ENCODE measurements at places on chromosomes 2 and 18.
A peak's percentile ranks its signal among the peaks of the same experiment; 100 is the strongest.

- DNase-seq = no peak
These were observed 151.4 kb downstream of the LDLRAD4 start for GRCh38 chr18:13369756-13370510.

GRCh38 chr2:45691171-45691999 is 39.9 kb downstream of the PRKCE start:
- DNase-seq = no peak

GRCh38 chr2:51153236-51153635 is 121.3 kb upstream of the NRXN1 start:
- no peak for DNase-seq

- DNase-seq = no peak
These were observed 46.0 kb downstream of the DGKD start for GRCh38 chr2:233400341-233400740.

DNA sequence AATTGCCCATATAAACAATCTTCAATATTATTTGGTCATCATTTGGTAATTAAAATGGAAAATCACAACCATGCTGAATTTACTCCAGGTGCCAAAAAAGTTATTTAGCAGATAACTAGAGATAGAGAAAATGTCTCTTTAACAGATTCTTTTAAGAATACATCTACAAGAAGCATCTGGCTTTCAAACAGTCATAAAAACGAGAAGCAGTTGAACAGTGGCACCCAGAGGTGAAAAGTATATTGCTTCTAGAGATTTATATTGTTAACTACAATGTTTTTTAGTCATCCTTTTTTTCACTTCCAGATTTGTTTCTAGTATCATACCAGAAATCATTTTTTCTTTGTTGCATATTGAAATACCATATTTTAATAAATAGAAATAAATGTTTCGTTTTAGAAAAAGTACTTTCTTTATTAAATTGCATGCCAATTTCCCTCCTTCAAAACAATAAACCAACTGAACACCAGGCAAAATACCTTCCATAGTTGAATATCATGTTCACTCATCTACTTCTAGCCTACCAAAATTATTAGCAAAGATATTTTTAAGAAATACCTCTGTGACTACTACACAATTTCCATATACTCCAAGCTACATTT is 65.4 kb upstream of the HNRNPA3 start:
- peak; percentile 53 for DNase-seq

DNA sequence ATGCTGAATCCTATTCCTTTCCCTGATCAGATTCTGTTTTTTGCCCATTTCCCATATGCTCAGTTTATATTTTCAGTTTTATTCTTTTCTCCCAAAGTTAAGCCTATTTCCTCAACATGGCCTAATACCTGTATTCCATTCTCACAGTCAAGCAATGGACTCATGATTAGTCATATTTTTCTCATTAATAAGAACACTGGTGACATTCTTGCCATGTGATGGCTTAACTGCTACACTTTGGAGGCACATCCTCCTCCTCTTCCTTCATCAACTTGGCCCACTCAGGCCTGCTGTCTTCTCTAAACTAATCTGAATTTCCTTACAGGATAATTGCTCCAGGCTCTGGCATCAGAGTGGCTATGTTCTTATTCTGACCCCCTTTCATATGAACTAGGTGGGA is 679.2 kb downstream of the NYAP2 start:
- DNase-seq = no peak
